ENCODE measurements at places on chromosomes 1 and 21.
A peak's percentile ranks its signal among the peaks of the same experiment; 100 is the strongest.

DNA sequence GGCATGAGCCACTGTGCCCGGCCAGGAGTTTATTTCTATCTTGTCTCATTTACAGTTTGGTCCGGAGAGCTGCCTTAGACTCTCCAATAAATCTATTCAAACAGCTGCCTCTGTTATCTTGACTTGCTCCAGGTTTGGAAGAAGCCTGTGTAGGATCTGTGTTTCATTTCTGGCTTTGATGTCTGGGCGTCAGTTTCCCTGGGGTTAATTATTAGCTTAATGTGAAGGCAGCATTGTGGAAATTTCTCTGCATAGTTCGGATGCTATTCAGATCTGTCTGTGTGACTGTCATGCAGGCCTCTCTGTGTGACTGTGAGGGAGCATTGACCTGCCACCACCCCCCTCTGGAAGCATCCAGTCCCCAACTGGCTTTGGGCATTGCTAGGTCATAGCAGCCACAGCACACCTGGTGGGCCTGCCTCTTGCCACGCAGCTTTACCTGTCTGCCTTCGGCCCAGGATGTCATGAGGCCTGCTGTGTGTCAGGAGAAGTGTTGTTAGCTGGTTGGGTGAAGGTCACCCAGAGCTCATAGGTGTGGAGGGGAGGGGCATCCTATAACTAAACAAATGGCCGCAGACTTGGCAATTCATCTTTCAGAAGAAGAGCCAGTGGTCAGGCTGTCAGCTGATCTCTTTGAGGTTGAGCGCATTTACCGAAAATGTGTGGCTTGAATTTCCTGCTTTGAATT is 9.8 kb downstream of the IFNGR2 start:
- DNase-seq = no peak

DNA sequence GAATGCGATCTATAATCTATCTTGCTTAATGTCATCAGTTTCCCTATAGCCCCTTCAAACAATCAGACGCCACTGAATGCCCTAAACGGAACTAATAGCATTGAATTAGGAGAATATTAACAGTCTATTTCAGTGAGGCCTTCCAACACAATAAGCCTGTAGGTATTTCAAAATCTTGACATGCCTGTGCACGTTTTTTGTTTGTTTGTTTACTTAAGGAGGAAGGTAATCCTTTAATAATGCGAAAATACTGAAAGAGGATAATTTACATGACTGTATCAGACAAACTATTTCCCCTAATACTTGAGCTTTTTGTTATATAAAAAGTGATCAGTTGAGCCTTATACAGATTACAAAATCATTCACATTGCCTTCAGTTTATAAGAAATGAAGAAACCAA is 29.0 kb upstream of the JAK1 start:
- no peak for DNase-seq

- no peak for DNase-seq
Observed at GRCh38 chr1:68673771-68674170, 176.9 kb upstream of the DEPDC1 start.

GRCh38 chr1:155254228-155254713 is 1.0 kb downstream of the ENTREP3 start:
- DNase-seq = no peak

DNA sequence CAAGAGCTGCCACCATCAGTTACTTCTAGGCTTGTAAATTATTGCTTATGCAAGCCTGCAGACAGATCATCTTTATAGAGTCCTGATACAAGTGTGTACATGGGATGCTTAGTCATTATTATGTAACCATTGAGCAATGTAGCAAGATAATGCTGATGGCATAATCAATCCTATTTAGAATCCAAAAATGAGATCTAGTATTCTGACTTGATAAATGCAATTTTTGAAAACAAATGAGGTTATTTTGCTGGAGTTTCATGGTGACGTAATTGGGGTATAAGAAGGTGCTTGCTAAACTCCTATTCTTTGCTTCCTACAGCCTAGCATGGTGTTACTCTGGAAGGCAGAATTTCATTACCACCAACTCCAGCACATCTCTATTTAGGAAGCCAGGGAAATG is 801.7 kb upstream of the PRMT6 start:
- DNase-seq = no peak

- DNase-seq = no peak
Observed at GRCh38 chr1:46652321-46653100, 15.7 kb downstream of the ATPAF1 start.

- peak; percentile 74 for DNase-seq
Observed at GRCh38 chr21:34553151-34553952, 41.3 kb upstream of the KCNE1 start.

DNA sequence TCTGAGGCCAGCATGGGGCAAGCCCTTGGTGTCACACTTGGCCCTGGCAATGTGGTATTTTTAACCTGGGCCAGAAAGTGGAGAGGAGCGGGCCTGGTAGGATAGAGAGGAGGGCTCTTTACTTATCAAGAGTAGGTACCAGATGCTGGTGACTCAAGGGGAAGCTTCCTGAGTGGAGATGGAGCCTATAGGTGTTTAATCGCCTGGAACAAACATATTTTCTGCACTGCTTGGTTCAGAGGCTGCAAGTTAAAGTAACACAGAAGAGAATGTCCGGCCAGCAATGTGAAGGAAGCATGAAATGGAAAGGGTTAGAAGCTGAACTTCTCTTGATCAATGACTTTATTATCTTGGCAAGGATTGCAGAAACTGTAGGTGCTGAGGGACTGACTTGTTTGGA is 74.3 kb downstream of the DDR2 start:
- no peak for DNase-seq

- no peak for DNase-seq
Observed at GRCh38 chr1:72896256-72896655, 613.9 kb upstream of the NEGR1 start.

GRCh38 chr1:231162297-231162969 is 575 bp downstream of the TRIM67 start:
- DNase-seq = no peak

- no peak for DNase-seq
Observed at GRCh38 chr1:92536980-92537884, 50.5 kb upstream of the GFI1 start.

- no peak for DNase-seq
Observed at GRCh38 chr1:11338284-11338924, 65.4 kb downstream of the UBIAD1 start.

DNA sequence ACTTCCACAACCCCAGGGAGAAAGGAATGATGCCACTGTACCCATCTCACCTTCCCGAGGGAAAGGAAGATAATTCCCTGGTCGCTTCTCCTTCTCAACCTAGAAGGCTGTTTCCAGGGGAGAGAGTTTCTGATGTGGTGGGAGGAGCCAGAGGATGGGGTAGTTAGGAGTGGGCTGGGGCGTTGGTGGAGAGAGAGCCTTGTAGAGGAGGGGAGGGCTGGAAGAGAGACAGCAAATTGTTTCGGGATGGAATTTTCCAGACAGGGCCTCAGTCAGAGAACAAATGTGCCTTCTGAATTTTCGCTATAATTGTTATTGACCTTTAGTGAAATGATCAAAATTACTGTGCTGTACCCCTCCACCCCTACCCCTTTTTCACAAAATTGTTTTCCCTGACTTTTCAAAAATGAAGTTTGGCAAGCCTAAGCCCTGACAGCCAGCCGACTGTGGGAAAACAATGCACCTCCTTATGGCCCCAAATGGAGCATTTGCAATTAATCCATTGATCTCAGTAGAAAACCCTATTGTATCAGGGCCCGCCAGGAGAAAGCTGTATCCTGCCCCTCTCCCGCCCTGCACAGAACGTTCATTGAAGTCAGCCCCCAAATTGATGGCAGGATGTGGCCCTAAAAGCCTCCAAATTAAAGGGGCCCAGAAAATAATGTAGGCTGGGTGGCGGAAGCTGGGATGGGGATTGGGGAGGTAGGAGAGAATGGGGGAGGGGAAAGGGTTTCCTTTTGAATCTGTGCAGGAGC is 69.1 kb upstream of the JUN start:
- DNase-seq = no peak

DNA sequence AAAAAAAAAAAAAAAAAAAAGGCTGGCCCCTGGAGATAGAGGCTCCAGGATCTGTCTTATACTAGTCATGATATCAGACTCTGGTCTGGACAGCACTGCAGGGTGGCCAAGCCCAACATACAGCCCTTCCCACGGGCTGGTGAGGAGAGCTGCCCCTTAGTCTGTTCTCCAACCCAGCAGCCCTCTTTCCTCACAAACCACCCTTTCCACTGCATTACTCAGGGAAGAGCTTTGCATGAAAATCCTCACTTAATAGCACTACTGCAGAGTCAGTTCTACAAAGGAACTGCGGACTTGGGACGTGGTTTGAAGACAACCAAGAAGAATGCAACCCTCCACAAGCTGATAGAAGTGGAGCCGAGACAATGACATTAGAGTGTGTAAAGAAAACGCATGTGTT is 5.7 kb downstream of the BCAR3 start:
- no peak for DNase-seq

GRCh38 chr1:39789571-39790110 is 976 bp upstream of the BMP8B start:
- DNase-seq = no peak

DNA sequence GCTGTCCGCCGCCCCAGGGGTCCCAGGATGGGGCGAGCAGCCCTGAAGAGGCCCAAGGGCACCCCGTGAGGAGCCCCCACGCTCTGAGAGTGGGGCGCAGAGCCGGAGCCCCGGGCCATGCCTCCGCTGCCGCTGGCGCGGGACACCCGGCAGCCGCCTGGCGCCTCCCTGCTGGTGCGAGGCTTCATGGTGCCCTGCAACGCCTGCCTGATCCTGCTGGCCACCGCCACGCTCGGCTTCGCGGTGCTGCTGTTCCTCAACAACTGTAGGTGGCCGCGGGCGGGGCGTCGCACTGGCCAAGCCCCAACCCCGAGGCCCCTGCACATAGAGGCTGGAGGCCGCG is 14.5 kb downstream of the AGRN start:
- no peak for DNase-seq

GRCh38 chr1:119160866-119161265 is 20.4 kb upstream of the WARS2 start:
- no peak for DNase-seq

DNA sequence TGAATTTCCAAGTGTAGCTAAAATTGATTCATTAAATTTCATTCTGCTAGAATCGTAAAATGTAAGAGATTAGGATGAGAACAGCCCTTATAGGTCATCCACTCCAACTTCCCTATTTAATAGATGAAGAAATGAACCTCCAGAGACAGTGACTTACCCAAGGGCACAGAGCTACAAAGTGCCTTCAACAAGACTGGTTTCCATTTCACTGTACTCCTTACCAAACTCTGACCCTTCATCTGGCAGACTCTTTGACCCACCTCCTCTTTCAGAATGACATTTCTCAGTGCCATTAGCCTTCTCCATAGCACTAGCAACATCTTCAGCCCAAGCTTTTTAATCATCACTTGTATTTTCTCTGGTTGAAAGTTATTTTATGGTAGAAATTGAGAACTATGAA is 161.3 kb downstream of the NEK7 start:
- no peak for DNase-seq

DNA sequence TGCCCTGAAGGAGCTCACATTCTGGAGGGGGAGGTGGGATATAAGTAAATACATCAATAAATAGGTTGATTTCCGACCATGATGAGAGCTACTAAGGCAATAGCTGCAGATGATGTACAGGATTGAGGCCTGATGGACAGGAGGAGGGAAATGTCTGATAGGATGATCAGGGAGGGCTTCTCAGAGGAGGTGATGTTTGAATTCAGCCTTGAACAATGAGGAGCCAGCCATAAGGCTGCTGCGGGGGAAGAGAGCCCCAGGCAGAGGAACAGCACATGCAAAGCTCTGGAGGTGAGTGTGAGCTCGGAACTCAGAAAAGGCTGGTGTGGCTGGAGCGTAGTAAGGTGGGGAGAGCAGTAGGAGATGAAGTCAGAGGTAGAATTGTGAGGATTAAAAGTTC is 411.7 kb downstream of the PTPRU start:
- DNase-seq = no peak

DNA sequence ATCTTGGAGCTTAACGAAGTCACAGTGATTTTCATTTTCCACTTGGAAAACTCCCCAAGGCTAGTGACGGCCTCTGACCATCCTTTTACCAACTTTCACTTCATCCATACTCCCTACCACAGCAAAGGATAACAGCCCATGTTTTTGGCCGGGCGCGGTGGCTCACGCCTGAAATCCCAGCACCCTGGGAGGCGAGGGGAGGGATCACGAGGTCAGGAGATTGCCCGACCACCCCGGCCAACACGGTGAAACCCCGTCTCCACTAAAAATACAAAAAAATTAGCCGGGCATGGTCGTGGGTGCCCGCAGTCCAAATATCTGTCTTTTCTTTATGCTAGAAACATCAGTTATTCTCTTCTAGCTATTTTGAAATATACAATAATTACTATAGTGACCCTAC is 7.3 kb downstream of the ASPM start:
- no peak for DNase-seq

- DNase-seq = no peak
Observed at GRCh38 chr1:29264773-29265389, 28.6 kb downstream of the PTPRU start.

GRCh38 chr1:200376528-200376927 is 33.3 kb downstream of the ZNF281 start:
- DNase-seq = no peak

DNA sequence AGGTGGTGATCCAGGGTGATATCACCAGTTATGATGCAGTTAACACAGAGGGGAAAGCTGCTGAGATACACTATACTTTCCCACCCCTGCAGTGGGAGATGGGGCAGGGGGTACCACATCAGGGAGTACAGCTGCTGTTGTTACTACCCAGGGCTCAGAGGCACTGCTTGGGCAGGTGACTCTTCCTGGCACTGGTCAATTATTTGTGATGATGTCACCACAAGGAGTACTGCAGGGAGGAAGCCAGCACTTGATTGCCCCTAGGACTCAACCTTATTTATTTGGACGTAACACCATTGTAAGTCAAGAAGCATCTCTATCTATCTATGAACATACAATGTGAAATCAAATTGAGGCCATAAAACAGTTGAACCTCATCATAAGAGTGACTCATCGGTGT is 10.1 kb downstream of the IFNAR1 start:
- DNase-seq = no peak

GRCh38 chr1:162317621-162318020 is 59.0 kb downstream of the SPATA46 start:
- DNase-seq = no peak

DNA sequence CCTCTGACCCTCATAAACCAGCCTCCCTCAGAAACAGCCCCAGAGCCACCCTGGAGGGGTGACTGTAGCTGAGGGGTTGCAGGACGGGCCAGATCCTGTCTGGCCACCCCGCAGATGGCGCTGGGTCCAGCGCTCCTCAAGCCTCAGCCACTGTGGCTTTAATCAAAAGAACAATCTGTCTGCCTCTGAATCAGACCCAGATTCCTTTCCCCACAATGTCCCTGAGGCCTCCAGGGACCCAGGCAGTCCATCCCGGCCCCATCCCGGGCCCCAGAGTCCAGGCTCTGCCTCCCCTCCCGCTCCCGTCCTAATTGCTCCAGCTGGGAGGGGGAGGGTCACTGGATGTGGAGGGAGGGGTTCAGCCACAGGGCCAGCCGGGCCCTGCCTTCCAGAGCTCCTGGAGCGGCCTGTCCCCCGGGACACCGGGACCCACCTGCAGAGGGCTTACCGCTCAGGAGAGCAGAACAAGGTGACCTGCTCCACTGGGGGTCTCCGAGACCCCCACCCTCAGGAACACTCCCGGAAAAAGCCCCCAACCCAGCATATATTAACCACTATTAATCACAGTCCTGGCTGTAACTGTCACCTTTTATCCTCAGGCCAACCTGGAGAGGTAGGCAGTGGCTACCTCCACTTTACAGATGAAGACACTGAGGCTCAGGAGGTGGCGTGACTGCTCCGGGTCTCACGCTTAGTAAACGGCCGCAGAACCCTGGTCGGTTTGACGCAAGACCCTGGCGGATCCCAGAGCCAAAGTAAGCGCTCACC is 836 bp upstream of the FBLIM1 start:
- DNase-seq = no peak

Data from fibroblast of skin of left quadriceps (primary cell).